ENCODE measurements at places on chromosomes 13 and 19.
A peak's percentile ranks its signal among the peaks of the same experiment; 100 is the strongest.

- no peak for DNase-seq
Observed at GRCh38 chr19:12345197-12345596, 11.8 kb upstream of the ZNF563 start.

DNA sequence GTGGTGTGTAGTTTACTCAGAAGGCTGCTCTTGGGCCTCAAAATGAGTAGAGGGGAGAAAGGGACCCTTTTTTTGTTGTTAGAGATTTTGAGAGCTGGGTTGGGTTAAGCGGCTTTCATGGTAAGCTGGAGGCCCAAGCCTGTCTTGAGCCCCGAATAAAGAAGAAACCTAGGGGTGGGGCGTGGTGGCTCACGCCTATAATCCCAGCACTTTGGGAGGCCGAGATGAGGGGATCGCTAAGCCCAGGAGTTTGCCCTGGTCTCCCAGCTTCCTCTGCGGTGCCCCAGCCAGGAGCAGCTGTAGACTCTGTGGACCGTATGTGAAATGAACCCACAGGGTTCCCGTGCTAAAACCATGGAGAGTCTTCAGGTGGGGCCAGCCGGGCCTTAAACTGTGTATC lies 56.1 kb downstream of the KDM4B start:
- DNase-seq = no peak

GRCh38 chr13:66214467-66214866 lies 1015.7 kb downstream of the PCDH9 start:
- no peak for DNase-seq

DNA sequence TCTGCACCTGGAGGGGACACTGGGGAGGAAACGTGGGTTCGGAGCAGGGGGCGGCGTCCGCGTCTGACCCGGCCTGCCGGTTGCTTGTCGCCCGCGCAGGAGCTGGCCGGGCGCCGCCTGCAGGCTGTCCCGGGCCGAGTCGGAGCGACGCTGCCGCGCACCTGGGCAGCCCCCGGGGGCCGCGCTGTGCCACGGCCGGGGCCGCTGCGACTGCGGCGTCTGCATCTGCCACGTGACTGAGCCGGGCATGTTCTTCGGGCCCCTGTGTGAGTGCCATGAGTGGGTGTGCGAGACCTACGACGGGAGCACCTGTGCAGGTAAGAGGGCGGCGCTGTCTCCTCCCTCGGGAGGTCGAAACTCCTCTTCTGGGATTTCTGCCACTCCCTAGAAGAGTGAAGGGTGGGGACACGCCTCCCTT lies 1.3 kb downstream of the ITGBL1 start:
- DNase-seq = no peak

DNA sequence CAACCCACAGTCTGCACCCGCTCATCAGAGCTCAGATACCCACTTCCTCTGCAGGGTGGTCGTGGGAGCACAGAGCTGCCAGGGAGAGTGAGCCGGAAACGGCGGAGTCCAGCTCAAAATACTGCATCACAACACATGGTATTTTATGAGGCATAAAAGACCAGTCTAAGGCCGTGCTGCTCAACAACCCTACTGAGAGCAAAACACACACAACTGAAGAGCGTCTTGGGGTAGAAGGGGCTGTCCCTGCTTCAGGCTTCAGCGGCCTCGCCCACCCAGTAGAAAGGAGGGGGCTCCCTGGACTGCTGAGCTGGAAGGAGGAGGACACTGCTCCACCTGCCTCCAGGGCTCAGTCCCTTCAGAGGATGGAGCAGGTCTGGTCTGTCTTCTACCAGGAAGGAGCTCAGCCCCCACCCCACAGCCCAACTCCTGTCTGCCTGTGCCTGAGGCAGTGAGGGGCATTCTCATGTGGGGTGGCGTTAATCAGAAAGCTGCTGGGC lies 36.9 kb downstream of the NAXD start:
- no peak for DNase-seq

GRCh38 chr19:29248332-29248844 lies 35.4 kb upstream of the UQCRFS1 start:
- DNase-seq = no peak

GRCh38 chr19:15303105-15303780 lies 29.1 kb downstream of the BRD4 start:
- no peak for DNase-seq

- no peak for DNase-seq
Observed at GRCh38 chr13:36954542-36954941, 34.5 kb upstream of the SMAD9 start.

GRCh38 chr13:78909276-78909675 lies 250.3 kb upstream of the OBI1 start:
- DNase-seq = no peak

- peak; percentile 58 for DNase-seq
Observed at GRCh38 chr13:30145709-30146367, 161.5 kb downstream of the KATNAL1 start.

- no peak for DNase-seq
Observed at GRCh38 chr13:97982286-97982685, 28.8 kb downstream of the IPO5 start.

GRCh38 chr13:99542788-99543406 lies 41.6 kb downstream of the TM9SF2 start:
- peak; percentile 54 for DNase-seq

DNA sequence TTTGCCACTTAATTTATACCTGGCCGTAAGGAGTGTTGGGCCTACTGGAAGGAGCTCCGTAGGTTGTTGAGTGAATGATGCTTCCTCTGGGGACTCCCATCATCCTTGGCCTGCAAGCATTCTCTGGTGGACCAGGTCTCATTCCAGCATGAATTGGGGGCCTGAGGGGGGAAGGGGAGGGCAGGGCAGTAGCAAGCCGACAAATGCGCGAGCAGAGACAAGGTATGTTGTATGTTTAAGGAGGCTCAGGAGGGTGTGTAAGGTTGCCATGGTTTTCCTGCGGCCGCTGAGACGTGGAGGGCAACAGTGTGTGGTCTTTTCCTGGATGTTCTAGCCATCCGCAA lies 749 bp downstream of the ZNF264 start:
- no peak for DNase-seq

DNA sequence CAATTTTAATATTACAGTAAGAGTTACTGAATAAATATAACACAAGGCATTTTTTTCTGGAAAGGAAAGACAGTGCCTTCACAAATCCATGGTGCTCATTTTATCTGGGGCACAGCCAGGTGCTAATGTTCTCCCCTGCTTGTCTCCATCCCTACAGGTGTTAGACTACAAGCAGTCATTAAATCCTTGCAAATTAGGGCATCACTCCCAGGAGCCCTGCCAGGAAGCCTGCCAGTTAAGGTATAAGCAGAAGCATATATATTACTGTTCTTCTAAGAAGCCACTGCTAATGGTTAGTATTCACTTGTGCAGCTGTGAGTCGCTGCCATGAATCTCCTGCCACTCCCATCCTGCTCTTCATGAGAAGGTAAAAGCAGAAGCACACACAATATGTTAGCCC lies 149.7 kb downstream of the OXGR1 start:
- no peak for DNase-seq

- no peak for DNase-seq
Observed at GRCh38 chr13:44969551-44970484, 19.5 kb downstream of the NUFIP1 start.

- DNase-seq = no peak
Observed at GRCh38 chr19:36139120-36139472, 770 bp upstream of the CAPNS1 start.

DNA sequence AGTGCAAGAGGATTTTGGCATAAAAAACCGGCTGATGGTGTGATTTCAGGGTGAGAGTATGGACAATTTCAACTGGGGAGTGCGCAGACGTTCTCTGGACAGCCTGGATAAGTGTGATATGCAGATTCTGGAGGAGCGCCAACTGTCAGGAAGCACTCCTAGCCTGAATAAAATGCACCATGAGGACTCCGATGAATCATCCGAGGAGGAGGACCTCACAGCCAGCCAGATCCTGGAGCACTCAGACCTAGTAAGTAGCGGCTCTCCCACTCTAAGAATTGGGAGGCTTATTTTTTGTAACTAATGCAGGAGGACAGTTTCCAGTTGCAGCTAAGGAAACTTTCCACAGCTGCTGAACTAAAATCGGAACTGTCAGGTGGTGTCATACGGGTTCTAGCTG lies 53.6 kb downstream of the ZAR1L start:
- DNase-seq = no peak

- DNase-seq = no peak
Observed at GRCh38 chr13:44296856-44297255, 76.8 kb upstream of the SERP2 start.

DNA sequence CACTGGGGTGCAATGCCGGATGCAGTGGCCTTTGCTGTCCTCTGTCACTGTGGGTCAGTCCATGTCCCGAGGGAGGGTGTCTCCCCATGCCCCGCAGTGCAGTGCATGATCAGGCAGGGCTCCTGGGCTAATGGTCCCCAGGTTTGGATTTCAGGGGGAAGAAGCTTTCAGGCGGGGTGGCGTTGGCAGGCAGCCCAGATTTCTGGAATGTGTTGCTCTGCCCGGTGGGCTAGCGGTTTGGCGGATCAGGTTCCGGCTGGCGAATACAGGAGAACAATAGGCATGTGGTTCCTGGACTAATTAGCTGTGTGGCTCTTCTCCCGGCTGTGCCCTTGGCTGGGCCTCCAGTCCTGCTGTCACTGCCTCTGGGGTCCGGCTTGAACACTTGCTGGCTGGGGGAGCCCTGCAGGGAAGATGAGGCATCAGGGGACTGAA lies 141.3 kb downstream of the FGF9 start:
- no peak for DNase-seq

- DNase-seq = no peak
Observed at GRCh38 chr13:50448535-50448998, 394.9 kb downstream of the DLEU7 start.

DNA sequence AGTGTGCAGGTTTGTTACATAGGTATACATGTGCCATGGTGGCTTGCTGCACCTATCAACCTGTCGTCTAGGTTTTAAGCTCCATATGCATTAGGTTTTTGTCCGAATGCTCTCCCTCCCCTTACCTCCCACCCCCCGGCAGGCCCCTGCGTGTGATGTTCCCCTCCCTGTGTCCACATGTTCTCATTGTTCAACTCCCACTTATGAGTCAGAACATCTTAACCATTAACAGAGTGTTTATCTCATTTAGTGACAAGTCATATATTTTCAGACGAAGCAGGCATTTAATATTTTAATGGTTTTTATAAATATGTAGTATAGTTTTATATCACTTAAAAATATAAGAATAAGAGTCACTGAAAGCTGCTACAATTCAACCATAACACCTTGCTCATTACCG lies 780.5 kb upstream of the ARGLU1 start:
- no peak for DNase-seq

DNA sequence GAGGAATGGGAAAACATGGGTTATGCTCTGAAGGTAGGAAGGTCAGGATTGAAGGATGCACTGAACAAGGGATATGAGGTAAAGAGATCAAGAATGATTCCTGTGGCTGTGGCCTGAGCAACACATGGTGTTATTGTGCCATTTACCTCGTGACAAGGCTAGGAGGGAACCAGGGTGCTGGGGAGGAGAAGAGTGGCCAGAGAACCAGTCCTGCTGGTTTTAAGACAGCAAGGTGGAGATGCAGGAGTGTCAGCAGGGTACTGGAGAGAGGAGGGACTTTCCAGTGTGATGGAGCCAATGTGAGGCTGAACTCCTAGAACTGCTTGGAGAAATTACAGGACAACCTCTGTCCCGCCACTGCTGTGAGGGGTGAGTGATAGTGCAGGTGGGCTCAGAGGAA lies 282.4 kb downstream of the MYO16 start:
- no peak for DNase-seq

GRCh38 chr19:16367261-16367683 lies 42.6 kb downstream of the KLF2 start:
- DNase-seq = no peak

DNA sequence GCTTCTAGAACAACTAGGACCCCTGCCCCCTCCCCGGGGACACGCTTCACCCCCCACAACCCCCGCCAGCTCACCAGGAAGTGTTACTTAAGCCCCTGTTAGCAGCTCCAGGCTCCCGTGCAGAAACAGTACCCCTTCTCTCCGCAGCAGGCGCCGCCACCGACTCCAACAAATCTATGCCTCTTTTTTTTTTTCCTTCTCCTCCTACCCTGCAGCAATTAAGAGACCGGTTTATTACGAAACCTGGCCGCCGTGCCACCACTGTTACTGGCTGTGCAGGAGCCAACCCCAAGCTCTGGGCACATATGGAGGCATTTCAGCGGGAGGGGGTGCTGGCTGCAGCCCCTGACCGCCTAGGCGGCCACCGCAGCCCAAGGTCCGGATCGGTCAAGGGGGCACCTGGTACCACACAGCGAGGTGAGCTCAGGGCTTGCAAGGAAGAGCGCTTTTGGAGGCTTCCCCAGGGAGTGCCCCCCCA lies 2.4 kb downstream of the GADD45B start:
- peak; percentile 58 for DNase-seq

- DNase-seq = no peak
Observed at GRCh38 chr19:48955308-48955958, 758 bp downstream of the BAX start.

- DNase-seq = no peak
Observed at GRCh38 chr19:13206587-13206986, 56.4 kb downstream of the IER2 start.

GRCh38 chr13:47904241-47904640 lies 96.8 kb downstream of the SUCLA2 start:
- DNase-seq = no peak

DNA sequence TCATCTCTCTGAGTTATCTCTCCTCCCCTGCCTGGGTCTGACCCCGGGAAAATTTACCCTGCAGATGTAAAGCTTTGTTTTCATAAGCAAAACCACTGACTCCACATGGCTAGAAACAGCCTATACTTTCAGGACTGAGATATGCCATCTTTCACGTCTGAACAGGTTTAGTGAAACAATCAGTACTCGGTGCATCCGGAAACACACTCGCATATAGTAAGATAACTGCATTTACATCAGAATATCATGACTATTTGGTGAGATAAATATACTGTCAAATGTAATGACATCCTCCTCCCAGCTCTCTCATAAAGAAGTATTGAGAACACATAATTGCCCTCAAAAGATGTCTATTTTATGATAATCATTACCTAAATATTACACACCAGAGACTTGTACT lies 172.8 kb downstream of the EFNB2 start:
- no peak for DNase-seq

DNA sequence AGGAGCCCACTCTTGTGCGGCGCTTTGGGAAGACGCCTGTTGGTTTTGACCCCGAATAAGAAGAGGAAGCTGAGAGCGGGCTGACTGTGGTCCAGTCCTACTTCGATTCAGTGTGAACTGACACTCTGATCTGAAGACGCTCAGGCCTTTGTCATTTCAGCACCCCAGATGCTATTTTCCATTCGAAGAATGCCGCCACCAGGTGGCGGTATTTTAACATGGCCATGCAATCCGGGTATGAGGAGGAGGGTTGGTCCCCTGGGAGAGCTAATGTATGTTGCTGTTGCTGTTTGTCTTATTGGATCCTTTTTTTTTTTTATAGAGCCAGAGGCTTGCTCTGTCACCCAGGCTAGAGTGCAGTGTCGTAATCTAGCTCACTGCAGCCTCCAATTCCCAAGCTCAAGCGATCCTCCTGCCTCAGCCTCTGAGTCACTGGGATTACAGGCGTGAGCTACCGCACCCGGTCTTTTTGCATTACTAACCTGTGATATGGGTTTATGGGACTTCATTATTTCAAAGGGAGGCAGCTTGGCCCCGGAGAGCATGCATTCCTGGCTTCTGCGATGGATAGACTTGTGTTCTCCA lies 803 bp upstream of the TIMM44 start:
- DNase-seq = peak; percentile 89
